ENCODE measurements at places on chromosomes 7 and 10.

DNA sequence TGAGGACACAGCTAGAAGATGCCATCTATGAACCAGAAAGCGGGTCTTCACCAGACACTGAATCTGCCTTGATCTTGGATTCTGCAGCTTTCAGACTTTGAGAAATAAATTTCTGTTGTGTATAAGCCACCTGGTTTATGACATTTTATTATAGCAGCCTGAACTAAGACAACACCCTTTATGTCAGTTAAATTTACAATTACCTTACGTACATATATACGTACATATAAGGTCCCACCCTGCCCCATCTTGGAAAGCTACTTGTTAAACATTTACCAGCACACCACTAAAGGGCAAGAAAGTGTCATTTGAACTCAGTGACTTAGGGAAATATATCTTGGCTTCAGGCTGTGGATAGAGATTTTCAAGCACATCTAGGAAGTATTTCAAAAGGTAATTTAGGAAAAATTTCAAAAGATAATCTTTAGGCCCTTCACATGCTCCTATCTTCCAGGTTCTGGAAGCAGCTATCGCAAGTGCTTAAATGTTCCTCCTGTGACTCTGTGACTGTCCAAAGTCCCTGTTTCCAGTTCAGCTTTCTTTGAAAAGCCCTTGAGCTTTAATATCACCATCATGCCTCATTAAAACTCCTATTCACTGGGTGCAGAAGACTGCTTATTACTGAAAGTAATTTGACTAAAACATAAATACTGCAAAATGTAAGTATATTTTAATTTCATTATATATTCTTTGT lies 9.6 kb upstream of the SRI start:
- H3K27me3 ChIP-seq = no peaks in the 10 kb centered on the region
- H3K36me3 ChIP-seq = no peaks in the 10 kb centered on the region
- no peak overlapping the region for H3K27ac ChIP-seq
- no peak overlapping the region for H3K4me3 ChIP-seq
- no peak for DNase-seq

DNA sequence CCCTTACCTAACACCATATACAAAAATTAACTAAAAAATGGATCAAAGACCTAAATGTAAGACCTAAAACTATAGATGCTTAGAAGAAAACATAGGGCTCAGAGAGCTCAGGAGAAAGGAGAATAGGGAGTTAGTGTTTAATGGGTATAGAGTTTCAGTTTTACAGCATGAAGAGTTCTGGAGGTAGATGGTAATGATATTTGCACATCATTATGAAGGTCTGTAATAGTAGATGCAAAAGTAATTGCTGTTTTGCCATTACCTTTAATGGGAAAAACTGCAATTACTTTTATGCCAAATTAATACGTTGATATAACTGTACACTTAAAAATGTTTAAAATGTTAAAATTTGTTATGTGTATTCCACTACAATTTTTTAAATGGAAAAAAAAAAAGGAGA lies 39.2 kb upstream of the NANOS1 start:
- H3K27me3 ChIP-seq = peaks cover 1% of the 10 kb centered on the region
- no peaks in the 10 kb centered on the region for H3K4me1 ChIP-seq

GRCh38 chr7:114799628-114800028 lies 122.3 kb upstream of the MDFIC start:
- no peaks in the 10 kb centered on the region for H3K27me3 ChIP-seq
- peaks cover 2% of the 10 kb centered on the region for H3K4me1 ChIP-seq
- H3K36me3 ChIP-seq = no peaks in the 10 kb centered on the region
- H3K4me3 ChIP-seq = no peak overlapping the region

- no peak overlapping the region for H3K4me3 ChIP-seq
- H3K4me1 ChIP-seq = peaks cover 43% of the 10 kb centered on the region
- peaks cover 11% of the 10 kb centered on the region for H3K27me3 ChIP-seq
- DNase-seq = no peak
Observed at GRCh38 chr10:44965104-44965503, 5.5 kb downstream of the RASSF4 start.

GRCh38 chr10:15585303-15585715 lies 134.4 kb downstream of the ITGA8 start:
- peaks cover 1% of the 10 kb centered on the region for H3K27me3 ChIP-seq
- DNase-seq = peak; percentile 87
- peaks cover 15% of the 10 kb centered on the region for H3K4me1 ChIP-seq
- H3K27ac ChIP-seq = no peak overlapping the region
- H3K4me3 ChIP-seq = no peak overlapping the region

DNA sequence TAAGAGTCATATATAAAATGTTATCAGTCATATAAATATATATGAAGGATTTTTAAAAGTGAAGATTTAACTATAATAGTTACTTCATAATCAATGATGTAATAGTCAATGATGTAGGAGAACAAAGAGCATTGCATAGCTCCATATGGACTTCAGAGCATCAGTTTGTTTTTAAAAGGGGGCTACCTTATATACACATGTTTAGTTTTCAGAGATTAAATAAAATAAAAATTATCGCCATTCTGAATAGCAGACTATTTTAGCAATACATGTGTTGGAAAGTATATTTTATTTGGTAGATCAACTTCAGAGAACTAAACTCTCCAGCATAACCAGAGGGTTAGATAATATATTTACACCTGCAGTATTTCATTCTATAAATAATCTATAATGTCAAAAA lies 29.1 kb upstream of the EPC1 start:
- no peak overlapping the region for H3K4me3 ChIP-seq
- H3K36me3 ChIP-seq = no peaks in the 10 kb centered on the region
- no peak for DNase-seq
- H3K27me3 ChIP-seq = no peaks in the 10 kb centered on the region
- no peak overlapping the region for H3K27ac ChIP-seq

DNA sequence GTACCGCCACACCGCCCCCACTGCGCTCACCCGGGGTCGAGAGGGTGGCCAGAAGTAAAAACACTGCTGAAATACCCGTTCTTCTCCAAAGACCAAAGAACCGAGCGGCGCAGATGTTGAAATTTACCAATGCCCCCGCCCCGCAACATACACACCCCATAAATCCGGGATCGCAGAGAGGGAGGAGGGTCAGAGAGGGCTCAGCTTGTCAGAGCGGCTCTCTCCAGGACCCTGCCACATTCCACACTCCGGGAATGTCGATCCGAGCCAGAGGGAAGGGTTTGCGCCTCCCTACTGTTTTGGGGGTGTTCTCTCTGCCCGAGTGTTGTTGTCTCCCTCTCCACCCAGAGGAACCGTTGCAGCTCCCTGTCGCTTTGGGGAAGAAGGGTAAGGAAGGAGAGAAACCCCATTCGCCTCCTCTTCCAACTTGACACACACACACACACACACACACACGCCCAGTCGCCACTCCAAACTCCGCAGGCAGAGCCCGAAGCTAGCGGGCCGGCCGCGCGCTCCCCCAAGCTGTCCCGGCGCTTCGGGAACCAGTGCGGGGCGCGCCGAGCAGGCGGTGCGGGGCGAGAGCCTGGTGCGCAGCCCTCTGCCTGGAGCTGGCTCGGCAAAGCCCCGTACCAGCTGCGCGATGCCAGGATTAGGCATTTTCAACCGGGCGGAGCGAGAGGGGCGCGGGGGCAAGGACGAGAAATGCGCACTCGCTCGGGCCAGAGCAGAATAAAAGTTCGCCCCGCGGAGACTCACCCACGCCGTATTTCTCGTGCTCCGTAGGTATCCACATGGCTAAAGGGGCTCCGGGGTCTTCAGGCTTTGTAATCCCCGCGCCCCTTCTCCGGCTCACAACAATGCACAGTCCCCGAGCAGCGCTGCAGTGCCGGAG lies 609 bp downstream of the DOCK4 start:
- H3K4me3 ChIP-seq = peak overlapping the region; percentile 100
- H3K27me3 ChIP-seq = peaks cover 12% of the 10 kb centered on the region
- peak; percentile 62 for DNase-seq
- peaks cover 46% of the 10 kb centered on the region for H3K4me1 ChIP-seq

DNA sequence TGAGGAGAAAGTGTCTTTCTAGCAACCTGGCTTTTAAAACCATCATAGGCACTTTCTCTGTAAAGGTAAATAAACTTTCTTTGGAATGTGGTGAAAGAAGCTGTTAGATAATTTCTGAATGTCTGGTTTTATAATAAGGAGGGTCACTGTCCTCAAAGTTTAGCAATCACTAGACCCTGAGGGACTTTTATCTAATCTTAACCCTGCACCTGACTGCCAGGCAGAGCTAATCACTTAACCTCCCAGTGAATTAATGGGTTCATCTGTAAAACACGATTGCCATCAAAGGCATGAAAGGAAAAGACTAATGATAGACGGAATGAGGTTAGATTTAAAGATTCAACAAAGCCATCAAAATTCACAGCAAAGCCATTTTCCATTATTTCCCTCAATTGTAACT lies 553.8 kb downstream of the GRM8 start:
- H3K27me3 ChIP-seq = no peaks in the 10 kb centered on the region
- no peak overlapping the region for H3K4me3 ChIP-seq
- H3K36me3 ChIP-seq = no peaks in the 10 kb centered on the region
- DNase-seq = no peak
- no peak overlapping the region for H3K27ac ChIP-seq
- H3K4me1 ChIP-seq = no peaks in the 10 kb centered on the region

DNA sequence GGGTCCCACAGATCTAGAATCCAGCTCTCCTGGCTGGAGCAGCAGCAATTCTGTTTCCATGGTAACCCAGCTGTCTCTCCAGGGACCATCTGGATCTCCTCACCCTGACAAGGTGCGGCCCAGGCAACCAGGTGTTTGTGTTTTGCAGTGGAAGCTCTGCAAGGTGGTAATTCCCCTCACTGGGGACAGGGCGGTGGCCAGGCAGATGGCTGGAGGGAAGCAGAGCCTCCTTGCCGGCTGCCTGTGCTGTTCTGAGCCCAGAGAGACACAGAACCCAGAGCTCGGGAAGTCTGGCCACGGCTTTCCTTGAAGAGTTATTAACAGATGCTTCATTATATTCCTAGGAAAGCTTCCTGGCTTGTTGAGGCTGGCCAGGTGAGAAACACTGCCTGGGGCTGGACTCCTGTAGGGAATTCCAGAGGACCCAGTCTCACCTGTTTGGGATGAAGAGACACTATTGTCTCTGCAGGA lies 118.2 kb upstream of the PPIF start:
- H3K4me3 ChIP-seq = peak overlapping the region; percentile 18
- no peak for DNase-seq
- peaks cover 43% of the 10 kb centered on the region for H3K4me1 ChIP-seq
- H3K27ac ChIP-seq = peak overlapping the region; percentile 84
- peaks cover 12% of the 10 kb centered on the region for H3K36me3 ChIP-seq

DNA sequence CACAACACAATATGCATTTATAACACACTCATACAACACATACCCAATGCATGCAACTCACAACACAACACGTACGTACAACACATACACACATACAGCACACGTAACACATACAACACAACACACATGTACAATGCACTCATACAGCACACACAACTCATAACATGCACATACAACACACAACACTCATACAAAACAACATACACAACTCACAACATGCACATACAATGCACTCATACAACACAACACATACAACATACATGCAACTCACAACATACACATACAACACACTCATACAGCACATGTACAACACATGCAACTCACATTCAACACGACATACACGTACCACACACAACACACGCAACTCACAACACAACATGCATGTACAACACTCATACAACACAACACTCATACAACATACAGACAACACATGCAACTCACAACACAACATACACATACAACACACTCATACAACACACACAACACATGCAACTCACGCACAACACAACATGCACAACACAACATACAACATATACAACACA lies 21.8 kb downstream of the DIP2C start:
- no peak overlapping the region for H3K27ac ChIP-seq
- no peak for DNase-seq
- no peaks in the 10 kb centered on the region for H3K4me1 ChIP-seq

DNA sequence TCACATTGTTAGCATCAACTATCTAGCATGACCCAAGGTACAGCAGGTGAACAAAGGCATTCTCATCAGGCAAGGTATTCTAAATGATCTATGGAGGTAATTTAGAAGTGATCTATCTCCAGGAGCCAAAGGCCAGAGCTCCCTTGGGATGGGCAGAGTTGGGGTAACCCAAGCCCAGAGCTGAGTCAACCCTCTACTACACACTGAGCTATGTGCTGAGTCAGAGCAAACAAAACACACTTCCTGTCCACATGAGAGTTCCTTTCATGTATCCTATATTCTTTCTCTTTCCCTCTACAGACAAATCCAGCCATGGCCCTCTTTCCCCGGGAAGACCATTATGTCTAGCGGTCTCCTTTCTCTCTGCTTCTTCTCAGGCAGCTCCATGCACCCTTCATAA lies 68.2 kb upstream of the AGK start:
- H3K4me1 ChIP-seq = peaks cover 31% of the 10 kb centered on the region
- no peak overlapping the region for H3K4me3 ChIP-seq
- no peaks in the 10 kb centered on the region for H3K36me3 ChIP-seq
- no peak for DNase-seq

DNA sequence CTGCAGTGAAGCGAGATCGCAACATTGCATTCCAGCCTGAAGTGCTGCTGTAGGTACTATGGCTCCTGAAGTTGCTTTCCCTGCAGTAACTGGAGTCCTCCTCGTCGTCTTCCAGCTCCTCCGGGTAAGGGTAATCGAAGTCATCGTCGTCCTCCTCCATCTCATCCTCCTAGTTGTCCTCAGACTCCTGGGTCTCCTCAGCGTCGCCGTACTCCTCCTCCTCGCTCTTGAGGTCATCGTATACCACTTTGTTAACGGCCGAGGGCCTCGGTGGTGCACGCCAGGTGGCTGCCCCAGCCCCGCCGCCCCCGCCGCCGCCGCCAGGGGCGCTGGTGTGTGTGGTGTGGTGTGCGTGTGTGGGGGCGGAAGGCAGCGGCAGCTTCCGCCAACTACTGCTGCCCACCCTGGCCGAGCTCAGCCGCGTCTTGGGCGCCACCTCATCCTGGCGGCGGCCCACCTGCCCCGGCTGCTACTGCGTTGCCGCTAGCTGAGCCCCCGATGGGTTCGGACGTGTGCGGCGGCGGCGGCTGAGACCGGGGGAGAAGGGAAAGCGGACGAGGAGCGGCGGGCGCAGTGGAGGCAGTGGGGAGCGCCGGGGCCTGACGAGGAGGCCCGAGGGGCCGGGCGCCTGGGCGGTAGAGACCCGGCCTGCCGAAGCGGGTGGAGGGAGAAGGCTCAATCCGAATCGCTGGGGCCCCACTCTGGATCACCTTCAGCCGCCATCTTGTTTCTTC lies 11.8 kb upstream of the ACBD5 start:
- DNase-seq = peak; percentile 79
- peaks cover 3% of the 10 kb centered on the region for H3K4me1 ChIP-seq
- no peaks in the 10 kb centered on the region for H3K27me3 ChIP-seq
- H3K4me3 ChIP-seq = peak overlapping the region; percentile 37
- H3K27ac ChIP-seq = peak overlapping the region; percentile 75

- no peak for DNase-seq
- H3K27me3 ChIP-seq = peaks cover 2% of the 10 kb centered on the region
- no peaks in the 10 kb centered on the region for H3K36me3 ChIP-seq
- H3K4me3 ChIP-seq = no peak overlapping the region
- H3K4me1 ChIP-seq = peaks cover 3% of the 10 kb centered on the region
- H3K27ac ChIP-seq = no peak overlapping the region
Observed at GRCh38 chr10:12512332-12513002, 163.1 kb downstream of the CAMK1D start.

GRCh38 chr10:116891208-116891607 lies 41.9 kb downstream of the ENO4 start:
- H3K27ac ChIP-seq = no peak overlapping the region
- H3K4me1 ChIP-seq = peaks cover 43% of the 10 kb centered on the region
- H3K36me3 ChIP-seq = peaks cover 9% of the 10 kb centered on the region
- no peak overlapping the region for H3K4me3 ChIP-seq
- DNase-seq = no peak
- H3K27me3 ChIP-seq = peaks cover 3% of the 10 kb centered on the region

GRCh38 chr7:127815631-127816145 lies 163.7 kb downstream of the SND1 start:
- DNase-seq = no peak
- no peak overlapping the region for H3K27ac ChIP-seq
- peaks cover 13% of the 10 kb centered on the region for H3K27me3 ChIP-seq
- peaks cover 9% of the 10 kb centered on the region for H3K36me3 ChIP-seq
- no peak overlapping the region for H3K4me3 ChIP-seq
- H3K4me1 ChIP-seq = peaks cover 62% of the 10 kb centered on the region

All from endothelial cell (in vitro differentiated cells).